Hepatocyte (in vitro differentiated cells): ENCODE measurements at places on chromosomes 3 and 15. TPM values are rescaled to one million over a fixed set of nuclear protein-coding genes. Genes with fewer than 3 reads are reported as not detected.

DNAJC13 gene
- total RNA-seq: 52.3 and 55.4 TPM in 2 replicates

GUCA1C gene
- total RNA-seq: 0.28 TPM in 1 of 2 replicates, not detected in the other

TRMT10C gene
- total RNA-seq: 36.9 and 42.0 TPM in 2 replicates

SERPINI1 gene
- total RNA-seq: 13.2 and 20.0 TPM in 2 replicates

- DNase-seq: no peak
Observed at GRCh38 chr15:62453375-62453774, 288.3 kb upstream of the C2CD4B start.

- DNase-seq: no peak
Observed at GRCh38 chr3:10557781-10558373, 52.5 kb upstream of the ATP2B2 start.

DNA sequence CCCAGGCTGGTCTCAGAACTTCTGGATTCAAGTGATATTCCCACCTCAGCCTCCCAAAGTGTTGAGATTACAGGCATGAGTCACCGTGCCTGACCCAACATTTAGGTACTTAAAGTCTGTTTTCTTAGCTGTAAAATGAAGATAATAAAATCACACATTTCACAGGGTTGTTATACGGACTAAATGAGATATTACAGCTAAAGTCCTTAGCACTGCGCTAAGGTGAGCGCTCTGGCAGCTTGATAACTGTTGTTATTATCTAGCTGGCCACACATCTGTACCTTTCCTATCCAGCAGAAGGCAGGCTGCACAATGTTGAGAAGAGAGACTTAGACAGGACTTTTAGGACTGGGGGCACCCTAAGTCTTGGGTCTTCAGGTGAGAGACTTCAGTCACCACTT is 2.7 kb upstream of the LIPH start:
- peak; percentile 37 for DNase-seq

- peak; percentile 81 for DNase-seq
Observed at GRCh38 chr3:192188218-192188835, 539.0 kb downstream of the FGF12 start.
